Left ventricle myocardium superior (tissue), 1 donor: ENCODE measurements at places on chromosomes 13 and 19.
A peak's percentile ranks its signal among the peaks of the same experiment; 100 is the strongest.

- DNase-seq: no peak
Observed at GRCh38 chr13:85314686-85315085, 484.5 kb downstream of the SLITRK6 start.

DNA sequence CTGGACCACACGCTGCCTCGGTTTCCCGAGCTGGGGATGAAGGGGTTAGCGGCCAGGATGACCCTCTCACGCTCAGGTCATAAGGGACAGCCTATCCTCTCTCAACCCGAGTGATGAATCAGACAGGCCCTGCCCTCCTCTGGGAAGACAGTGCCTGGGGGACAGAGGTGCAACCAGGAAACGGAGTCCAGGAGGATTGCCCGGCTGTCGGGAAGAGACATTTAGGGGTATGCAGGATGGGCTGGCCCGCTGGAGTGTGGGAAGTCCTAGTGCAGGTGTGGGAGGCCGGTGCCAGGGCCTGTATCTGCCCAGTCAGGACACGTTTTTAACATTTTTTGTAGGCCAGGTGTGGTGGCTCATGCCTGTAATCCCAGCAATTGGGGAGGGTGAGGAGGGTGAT is 8.3 kb downstream of the LSM7 start:
- no peak for DNase-seq

DNA sequence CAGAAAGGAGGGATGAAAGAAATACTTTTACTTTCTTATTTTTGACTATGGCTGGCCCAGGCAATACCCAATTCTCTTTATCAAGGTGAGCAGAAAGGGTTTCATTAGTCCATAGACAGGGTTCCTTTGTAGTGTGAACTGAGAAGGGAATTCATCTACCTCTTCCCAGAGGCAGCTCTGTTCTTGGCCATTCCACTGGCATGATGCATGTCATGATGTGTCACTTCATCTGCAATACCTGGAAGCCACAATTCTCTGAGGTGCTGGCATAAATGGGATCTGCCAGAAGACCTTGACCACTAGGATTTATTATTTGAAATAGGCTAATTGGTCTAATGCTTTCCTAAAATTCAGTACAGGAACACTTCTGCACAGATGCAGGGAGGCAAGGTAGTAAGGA is 542.8 kb downstream of the RFC3 start:
- no peak for DNase-seq

DNA sequence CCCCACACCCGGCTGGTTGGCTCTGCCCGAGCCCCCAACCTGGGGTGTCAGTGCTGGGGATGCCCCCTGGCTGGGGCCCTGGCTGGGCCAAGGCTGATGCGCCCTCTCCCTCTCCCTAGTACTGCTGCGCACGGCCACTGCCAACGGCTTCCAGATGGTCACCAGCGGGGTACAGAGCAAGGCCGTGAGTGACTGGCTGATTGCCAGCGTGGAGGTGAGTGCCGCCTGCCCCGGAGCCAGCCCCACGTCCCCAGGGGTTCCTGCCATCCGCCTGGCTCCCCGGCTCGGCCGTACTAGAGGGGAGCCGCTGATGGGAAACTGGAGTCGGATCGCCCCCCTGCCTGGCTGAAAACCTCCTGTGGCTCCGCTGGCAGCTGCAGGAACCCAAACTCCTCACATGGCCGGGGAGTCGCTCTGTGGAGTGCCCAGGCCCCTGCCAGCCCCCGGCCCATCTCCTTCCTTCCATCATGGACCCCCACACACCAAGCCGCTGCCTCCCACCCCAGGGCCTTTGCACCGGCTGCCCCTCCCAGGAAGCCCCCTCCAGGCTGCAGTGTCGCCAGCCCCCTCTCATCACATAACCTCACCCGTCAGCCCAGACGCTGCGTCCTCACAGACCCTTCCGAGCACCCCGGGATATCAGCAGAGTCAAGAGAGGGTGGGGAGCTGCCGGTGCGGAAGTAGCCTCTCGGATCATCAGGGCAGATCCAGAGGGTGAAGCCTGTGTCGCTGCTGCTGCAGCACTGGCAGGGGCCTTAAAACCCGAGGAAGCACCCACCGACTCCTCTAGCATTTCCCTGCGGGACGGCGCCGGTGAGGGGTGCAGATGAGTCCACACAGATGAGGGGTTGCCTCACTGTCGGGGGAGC is 10.6 kb downstream of the NCLN start:
- no peak for DNase-seq

DNA sequence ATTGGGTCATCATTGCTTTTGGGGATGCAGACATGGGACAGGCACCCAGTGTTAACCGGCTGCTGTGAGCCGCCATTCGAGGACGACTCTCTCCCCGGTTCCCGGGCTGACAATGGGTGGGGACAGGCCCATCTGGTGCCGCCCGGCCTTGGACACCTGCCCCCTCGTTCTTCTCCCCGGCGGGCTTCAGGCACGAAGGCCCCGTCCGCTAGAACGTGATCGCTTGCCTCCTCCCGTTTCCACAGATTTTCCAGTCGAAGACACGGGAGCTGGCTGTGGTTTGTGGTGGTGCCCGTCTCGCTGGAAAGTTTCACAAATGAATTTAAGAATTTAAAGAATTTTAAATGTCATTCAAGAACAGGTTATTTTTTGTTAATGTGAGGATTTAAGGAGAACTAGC is 2.0 kb downstream of the PALM start:
- peak; percentile 51 for DNase-seq

DNA sequence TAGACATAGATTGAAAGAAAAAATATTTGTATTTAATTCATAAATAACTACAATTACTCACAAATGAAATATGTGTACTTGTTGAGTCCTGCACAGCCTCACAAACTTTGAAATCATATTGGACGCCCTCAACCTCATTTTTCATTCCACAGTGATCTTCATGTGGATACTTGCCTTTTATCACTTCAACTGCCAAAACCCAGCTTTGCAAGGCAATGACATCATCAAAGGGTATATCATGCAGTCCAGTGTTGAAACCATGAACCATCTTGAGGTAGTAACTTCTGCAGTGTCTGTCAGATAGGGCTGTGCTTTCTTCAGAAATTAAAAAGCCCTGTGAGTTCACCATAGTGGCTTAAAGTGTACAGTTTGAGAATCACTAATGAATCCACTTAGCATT is 82.2 kb downstream of the HS6ST3 start:
- no peak for DNase-seq

- peak; percentile 82 for DNase-seq
Observed at GRCh38 chr19:2549701-2550191, 73.8 kb downstream of the GADD45B start.

- DNase-seq: no peak
Observed at GRCh38 chr13:35882722-35883497, 248.3 kb downstream of the DCLK1 start.

DNA sequence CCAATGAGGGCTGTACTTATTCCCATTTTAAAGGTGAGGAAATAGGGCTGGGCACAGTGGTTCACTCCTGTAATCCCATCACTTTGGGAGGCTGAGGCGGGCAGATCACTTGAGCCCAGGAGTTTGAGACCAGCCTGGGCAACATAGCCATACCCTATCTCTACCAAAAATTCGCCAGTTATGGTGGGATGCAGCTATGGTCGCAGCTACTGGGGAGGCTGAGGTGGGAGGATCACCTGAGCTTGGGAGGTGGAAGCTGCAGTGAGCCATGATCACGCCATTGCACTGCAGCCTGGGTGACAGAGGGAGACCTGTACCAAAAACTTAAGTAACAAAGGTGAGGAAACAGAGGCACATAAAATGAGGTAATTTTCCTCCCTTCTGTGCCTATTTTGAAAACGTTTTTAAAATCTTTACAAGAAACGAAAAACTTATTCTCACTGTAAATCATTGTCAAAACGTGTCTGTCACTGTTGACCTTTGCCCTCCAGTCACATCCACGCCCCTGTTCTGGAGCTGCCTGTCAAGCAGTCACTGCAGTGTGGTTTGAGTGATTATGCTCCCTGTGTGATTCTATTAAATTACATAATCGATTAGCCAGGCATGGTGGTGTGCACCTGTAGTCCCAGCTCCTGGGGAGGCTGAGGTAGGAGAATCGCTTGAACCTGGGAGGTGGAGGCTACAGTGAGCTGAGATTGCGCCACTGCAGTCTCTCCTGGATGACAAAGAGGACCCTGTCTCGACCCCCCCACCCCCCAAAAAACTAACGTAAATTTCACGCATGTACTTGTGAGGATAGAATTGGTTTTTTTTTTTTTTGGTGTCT is 12.5 kb downstream of the NOP53 start:
- no peak for DNase-seq

DNA sequence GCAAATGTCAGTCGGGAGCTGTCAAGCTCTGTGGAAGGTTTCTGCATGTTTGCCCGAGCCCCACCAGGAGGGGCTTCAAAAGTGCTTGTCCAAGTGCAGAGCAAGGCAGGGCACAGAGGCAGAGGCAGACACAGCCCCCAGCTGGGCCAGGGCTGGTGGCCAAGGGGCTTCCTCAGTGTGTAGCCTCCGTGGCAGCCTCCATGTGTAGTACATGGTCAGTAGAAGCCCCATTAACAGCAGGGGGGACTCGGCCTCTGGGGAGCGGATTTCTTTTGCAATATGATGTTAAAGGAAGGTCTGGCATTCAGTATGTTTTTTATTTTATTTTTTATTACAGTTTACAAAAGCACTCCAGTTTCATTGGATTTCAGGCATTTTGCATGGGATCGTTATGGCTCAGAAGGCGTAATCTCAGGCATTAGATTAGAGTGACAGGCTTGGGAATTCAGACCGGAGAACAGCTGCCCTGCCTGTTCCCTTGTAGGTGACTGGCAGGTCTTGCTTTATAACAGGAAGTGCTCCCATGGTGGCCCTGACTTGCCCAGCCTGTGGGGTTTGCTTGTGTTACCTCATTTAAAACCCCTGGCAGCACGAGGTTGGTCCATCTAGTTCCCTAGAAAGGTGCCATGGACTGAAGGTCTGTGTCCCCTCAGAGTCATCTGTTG is 129.2 kb downstream of the KDM4B start:
- no peak for DNase-seq

DNA sequence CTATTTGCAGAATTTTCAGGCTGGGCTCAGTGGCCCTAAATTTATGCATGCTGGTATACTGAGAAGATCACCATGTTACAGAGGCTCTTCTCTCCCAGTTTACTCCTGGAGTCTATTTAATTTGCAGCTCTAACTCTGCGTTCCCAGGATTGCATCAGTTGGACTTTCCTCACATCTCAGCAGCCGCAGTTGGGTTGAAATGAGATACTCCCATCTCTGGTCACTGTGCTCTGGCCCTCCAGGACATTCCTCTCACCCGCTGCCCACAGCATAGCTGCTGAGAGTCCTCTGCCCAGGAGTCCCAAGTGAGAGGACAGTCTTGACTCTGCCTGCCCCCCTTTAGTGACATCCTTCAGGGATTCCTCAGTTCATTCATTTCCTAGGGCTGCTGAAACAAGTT is 150.9 kb downstream of the LACC1 start:
- no peak for DNase-seq

DNA sequence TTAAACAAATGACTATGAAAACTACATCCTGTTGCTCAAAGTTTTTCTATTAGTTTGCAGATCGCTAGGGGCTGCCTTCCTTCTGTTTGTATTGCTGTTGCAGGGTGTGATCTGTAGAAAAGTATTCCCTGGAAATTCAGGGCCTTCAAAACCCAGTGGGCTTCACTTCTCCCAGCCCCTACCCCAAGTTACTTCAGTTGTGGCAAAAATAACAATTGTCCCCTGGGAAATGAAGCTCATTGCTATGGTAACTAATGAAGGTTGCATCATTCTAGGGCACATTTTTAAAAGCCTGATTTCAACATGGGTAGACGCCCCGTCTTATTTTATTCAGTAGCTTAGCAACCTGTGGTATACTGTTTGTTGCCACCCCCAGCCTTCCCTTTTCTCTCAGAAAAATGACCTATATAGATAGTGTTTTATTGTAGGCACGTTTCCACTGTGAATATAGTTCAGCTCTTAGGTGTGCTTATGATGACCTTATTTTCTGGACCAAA is 60.9 kb downstream of the WDFY2 start:
- DNase-seq: no peak

- DNase-seq: no peak
Observed at GRCh38 chr19:16288544-16288943, 36.1 kb upstream of the KLF2 start.

DNA sequence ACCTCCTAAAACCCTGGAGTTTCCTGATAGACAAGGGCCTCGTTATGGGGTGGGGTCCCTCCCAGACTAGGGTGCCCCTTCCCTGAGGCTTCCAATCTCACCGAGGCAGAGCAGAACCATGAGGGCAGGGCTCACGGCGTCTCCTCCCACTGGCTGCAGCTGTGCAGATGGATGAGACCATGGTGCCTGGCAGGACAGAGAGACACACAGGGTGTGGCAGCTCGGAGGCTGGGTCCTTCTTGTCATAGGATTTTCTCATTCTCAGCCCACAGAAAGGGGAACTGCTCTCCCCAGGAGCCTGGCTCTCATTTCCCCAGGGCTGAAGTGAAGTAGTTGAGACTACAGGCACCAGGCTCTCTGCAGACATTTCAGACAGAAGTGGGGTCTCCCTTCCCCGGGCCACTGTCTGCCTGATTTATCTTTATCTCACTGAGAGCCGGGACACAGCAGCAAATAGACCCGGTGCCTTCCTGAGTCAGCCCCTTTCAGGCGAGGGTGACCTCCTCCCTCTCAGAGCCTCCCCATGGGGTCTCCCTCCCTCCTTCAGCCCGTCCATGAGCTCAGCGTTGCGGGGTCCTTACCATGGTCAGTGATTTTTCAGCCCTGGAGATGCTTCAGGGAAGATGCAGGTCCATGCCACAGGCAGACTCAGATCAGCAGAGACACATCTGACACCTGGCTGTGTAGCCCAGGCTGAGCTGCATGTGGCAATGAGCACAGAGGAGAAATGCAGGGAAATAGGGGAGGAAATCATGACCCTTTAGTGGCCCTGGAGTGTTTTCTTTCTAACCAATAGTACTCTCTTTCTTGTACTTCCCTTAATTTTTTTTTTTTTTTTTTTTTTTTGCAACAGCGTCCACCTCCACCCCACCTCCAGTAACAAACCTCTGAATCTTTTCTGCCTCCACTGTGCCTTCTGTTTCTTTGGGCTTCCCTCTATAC is at the start of gene LILRA5:
Gene LILRA5 (minus strand): TSS at position 731 of the 942 bp plus-strand sequence. CDS start 147 bp downstream, at position 584.
- peak; percentile 58 for DNase-seq

GRCh38 chr13:60969656-60970055 is 446.0 kb downstream of the PCDH20 start:
- DNase-seq: no peak

- DNase-seq: peak; percentile 63
Observed at GRCh38 chr19:46629546-46630025, 4.7 kb upstream of the PTGIR start.

- peak; percentile 78 for DNase-seq
Observed at GRCh38 chr13:113546571-113547237, 37.8 kb upstream of the TFDP1 start.

- peak; percentile 14 for DNase-seq
Observed at GRCh38 chr19:16112778-16113177, 1.1 kb downstream of the RAB8A start.

GRCh38 chr19:1944088-1944915 is 3.3 kb downstream of the CSNK1G2 start:
- DNase-seq: no peak

GRCh38 chr19:5993648-5994358 is 15.9 kb upstream of the RANBP3 start:
- DNase-seq: peak; percentile 74

- peak; percentile 71 for DNase-seq
Observed at GRCh38 chr19:13149628-13150186, 468 bp downstream of the STX10 start.
